ENCODE measurements at places on chromosomes 6 and 20.

DNA sequence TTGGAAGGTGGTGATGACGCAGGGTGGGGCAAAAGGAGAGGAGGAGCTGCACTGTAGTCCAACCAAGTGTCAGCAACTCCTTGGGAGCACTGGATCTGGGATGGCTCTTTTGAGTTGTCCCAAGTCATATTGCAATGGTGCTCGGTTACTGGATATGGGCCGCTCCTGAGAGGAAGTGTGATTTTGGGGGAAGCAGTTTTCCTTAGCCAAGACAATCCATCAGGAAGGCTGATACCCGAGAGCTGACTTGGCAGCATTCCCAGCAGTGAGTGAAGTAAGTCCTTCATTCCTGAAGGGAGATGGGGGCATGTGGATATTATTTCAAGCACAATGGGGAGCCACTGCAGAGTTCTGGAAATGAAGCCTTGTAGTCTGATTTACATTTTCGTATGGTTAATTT is 354.1 kb downstream of the RFPL4B start:
- DNase-seq: no peak

DNA sequence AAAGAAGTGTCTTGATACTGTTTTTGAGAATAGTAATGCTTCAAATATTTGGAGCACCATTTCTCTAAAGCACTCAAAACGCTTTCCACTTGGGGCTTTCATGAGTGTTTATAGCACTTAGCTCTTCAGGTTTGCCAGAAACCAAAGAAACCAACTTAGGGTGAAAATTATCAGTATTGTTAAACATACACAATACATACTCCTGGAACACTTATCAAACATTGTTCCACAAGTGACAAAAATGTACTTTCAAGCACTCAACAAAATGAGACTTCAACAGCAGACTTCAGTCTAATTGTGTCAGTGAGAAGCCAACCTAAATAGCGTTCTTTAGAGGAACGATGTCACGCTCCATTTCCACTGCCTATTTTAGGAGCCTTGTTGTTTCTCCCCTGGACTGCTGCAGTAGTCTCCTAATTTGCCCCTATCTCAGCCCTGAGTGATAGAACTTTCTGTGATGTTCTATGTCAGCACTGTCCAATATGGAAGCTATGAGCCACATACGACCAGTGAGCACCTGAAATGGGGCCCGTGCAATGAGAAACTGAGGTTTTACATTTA is 461.3 kb downstream of the KIF16B start:
- no peak for DNase-seq

- DNase-seq: no peak
Observed at GRCh38 chr6:116255246-116255800, 1.4 kb upstream of the TSPYL4 start.

- no peak for DNase-seq
Observed at GRCh38 chr20:44247131-44247571, at the start of gene GDAP1L1. TSS of gene GDAP1L1 (plus strand) at chr20:44247308. CDS start at chr20:44247335, 27 bp downstream.

GRCh38 chr6:168368936-168369335 is 49.4 kb upstream of the DACT2 start:
- DNase-seq: no peak

DNA sequence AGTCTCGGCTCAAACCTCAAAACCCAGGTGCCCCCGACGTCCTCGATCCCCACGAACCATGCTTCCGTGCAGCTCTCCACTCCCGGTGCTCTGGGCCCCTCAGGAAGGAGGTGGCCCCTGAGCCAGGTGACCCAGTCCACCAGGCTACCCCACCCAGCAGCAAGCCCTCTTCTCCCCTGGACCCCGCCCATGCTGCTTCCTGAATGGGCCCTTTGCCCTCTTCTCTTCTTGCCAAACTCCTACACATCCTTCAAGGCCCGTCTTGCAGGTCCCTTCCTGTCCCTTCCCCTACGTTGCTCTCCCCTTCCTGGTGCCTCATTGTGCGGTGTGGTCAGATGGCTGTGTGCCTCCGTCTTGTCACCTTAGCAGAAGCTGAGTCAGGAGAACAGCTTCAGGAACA is 3.4 kb upstream of the GATA5 start:
- no peak for DNase-seq

GRCh38 chr6:157106487-157106886 is 216.8 kb downstream of the TMEM242 start:
- DNase-seq: no peak

DNA sequence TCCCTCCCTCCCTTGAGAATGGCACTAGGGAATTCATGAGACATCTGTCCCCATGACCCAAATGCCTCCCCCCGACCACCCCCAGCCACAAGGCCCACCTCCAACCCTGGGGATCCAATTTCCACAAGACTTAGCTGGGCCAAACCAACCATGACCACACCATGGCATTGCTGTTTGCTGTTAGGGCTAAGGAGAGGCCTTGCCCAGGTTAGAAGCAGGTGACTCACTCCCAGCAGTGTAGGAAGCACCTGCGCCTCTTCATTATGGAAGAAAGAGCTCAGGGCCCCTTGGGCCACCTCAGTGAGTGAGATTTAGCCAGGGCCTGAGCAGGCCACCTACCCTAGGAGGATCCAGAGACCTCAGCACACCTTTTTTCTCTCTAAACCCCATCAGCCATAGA is 337.9 kb downstream of the TAF4 start:
- no peak for DNase-seq

DNA sequence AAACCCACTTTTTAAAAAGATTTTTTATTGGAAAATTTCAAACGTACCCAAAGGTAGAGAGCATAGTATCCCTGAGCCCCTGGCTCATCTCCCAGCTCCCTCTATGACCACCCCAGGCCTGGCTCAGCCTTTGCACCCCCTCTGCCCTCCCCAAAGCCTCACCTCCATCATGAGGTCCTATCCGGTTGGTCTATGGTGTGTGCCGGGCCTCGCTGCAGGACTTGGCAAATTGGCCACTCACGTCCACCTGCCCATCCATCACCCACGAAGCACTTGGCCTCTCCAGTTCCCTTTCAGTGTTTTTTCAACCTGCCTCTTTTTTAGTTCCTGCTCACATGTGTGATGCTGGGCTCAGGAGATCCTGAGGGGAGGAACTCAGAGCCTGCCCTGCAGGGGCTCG is 147.4 kb downstream of the CDH4 start:
- DNase-seq: no peak

All from CD8-positive, alpha-beta T cell (primary cell).